Large intestine (tissue), 12 donors: ENCODE measurements at places on chromosomes 1 and 21.

DNA sequence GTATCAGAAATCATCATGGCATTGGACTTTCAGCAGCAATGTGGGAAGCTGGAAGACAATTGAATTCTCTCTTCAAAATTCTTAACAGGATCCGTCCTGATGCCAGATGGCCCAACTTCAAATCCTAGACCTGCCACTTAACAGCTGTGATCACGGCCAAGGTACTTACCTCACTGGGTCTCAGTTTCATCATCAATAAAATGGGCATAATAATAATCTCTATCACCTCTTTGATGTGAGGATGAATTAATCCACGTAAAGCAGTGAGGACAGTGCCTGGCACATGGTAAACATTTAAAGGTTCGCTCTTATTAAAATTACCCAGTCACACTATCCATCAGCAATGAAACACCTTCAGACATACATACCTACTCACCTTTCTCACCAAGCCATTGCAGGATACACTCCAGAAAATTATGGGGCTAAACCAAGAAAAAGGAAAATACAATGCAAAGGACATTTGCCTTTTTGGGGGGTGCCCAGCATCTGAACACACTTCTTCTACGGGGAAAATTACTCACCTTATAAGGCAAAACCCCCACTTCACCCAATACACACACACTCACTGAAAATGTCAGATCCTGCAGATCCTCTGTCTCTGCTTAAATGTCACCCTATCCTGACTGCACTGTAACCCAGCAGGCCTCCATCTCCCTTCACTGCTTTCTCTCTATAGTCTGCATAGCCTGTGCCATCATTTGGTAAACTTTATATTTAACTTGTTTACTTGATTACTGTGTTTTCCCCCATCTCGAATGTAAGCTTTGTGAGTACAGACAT is 21.7 kb downstream of the GLIS1 start:
- DNase-seq: no peak

- DNase-seq: no peak
Observed at GRCh38 chr1:161913482-161914140, 110.1 kb downstream of the OLFML2B start.

GRCh38 chr1:221343136-221343535 is 398.8 kb downstream of the DUSP10 start:
- no peak for DNase-seq

GRCh38 chr1:15158506-15159165 is 5.1 kb downstream of the TMEM51 start:
- peak; percentile 71 for DNase-seq

DNA sequence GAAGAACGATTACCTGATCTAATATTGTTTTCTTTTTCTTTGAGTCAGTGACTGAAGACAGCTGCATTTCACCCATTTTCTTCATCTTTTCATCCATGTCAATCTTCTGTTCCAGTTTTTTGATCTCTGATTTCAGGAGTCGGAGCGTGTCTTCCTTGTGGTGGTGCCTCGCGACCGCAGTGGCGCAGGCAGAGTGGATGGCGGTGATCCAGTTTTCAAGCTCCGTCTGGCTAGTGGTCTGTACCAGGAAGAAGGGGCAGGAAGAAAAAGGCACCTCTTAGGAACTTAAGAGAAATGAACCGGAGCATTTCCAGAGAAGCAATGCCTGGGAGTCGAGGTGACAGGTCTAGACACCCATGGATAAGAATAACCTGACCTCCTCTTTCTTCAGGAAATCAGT is 118.3 kb downstream of the TIAM1 start:
- no peak for DNase-seq

DNA sequence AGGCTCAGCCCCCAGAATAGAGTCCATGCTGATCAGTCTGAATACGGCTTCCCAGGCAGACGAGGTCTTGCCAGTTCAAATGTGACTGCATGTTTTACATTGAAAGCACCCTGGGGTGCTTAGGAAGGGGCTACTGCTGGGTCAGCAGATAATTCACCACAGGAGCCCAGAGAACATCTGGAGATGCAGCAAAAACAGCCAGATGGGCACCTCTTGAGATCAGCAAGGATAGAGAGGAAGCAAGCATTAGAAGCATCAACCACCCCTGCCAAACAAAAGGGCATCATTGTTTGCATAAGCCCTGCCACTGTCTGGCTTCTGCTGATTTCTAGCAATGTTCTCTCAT is 403.1 kb downstream of the RRAGC start:
- DNase-seq: no peak

GRCh38 chr1:192892934-192893333 is 84.1 kb downstream of the RGS2 start:
- DNase-seq: no peak

DNA sequence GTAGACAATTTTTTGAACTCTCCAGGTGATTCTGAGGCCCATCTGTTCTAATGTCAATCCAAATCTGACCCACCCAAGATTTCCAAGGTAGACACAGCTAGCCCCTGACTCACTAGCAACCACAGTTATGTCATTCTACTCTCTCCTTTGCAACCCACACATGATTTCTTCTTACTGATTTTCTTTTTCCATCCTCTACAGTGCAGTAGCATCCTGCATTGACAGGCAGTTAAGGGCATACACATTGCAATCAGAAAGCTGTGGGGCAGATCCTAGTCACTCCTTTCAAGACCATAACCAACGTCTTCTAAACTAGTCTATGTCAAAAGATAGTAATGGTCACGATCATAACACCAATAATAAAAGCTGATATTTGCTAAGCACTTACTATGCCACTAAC is 54.2 kb downstream of the JAK1 start:
- no peak for DNase-seq

DNA sequence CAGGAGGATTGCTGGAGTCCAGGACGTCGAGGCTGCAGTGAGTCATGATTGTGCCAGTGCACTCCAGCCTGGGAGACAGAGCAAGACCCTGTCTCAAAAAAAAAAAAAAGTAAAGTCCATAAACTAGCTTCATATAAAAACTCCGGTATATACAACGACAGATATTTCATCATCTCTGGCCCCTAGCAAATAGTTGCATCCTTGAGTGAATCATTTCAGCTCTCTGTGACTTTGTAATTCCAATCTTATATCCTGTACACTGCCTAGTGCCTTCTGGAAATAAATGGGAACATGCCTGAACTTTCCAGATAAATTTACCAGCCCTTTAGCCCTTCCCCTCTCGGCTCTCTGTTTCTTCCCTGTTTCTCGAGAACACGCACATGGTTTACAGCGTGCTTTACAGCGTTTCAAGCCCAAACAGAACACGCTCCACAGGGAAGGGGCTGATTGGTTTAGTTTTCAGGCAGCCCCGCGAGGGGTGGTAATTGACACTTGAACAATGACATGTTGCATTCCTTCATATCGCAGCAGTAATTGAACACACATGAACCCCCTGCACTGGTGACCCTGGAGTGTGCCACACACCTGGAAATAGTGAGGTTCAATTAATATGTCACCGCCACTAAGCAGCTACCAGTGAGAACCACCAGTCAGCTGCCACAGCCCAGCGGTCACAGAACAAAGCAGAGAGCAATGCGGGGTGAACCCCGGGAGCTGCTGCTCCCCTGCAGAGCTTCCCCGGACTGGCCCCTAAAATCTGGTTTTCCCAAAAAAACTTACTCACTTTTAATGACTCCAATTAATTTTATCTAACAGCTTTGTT is 35.7 kb upstream of the SIM2 start:
- no peak for DNase-seq

DNA sequence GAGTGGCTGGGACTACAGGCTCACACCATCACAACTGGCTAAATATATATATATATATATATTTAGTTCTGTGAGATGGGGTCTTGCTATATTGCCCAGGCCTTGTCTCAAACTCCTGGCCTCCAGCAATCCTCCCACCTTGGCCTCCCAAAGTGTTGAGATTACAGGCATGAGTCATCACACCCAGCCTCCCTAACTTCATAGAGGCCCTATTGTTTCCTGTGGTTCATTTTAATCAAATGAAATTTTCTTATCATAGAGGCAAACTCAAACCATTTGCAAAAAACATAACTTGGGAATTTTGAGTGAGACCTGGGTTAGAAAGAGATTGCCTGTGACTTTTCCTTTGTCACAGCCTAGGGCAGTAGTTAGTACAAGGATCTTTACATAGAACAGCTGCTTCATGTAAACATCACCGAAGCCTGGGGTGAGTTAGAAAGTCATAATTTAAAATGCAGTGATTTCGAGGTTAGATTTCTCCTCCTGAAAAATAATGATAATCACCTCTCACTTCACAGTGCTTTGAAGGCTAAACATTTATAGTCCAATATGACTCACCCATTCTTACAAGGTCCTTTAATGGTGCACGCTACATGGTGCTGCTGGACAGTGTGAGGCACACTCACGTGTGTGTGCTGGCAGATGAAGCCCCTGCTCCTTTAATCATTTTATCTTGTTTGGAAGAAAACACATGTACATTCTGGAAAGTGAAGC is 188.9 kb downstream of the RHOU start:
- no peak for DNase-seq

DNA sequence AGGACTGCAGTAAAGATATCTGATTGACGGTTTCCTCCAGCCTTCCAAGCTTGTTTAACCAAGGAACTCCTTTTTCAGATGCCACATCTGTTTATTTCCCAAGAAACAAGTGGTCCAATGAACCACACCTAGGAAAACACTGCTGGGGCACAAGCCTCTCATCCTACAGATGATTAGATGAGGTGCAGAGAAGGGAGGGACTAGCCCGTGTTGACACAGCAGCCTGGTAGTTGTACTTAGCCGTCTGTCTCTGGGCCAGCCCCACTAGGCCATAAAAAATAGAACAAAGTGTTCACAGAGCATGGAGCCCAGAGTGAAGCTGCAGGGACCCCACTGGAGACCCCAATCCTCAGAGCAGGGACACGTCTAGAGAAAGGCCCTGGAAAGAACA is 32.1 kb downstream of the LRP8 start:
- peak; percentile 31 for DNase-seq

DNA sequence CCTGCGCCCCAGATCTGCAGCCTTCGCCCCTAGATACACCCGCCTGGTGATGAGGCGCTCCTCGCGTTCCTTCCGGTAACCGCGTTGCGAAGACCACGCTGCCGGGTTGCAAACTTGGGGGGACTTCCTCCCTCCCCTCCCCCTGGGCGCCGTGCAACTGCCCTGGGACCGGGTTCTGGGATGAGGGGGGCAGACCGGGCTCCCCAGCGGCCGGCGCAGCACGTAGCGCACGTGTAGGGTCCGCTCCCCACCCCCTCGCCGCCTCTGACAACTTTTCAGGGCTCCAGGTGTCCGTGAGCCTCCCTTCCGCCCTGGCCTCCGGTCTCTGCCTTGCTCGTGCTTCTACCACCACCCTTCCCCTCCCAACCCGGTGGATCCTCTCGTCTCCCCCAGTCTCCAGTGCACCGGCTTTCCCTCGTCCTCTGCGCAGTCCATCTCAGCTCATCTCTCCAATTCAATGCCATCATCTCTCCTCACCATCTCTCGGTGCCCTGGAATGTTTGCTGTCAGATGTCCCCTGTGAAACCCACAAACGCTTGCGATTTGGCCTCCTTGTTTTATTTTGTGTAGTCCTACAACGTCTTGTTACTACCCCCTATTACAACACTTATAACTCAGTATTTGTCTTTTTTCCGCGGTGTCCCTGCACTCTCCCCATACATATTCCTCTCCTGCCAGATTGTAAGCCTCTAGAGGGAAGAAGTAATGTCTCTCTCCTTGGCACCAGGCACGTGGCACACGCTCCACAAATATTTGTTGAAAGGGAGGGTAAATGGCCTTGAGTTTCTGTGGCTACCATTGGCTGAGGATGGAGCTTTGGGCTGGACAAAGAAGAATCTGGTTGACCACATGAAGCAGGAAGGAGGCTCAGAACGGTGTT is 782 bp downstream of the PCAT6 start:
- DNase-seq: peak; percentile 58

- no peak for DNase-seq
Observed at GRCh38 chr1:87506147-87506546, 177.5 kb downstream of the LMO4 start.

DNA sequence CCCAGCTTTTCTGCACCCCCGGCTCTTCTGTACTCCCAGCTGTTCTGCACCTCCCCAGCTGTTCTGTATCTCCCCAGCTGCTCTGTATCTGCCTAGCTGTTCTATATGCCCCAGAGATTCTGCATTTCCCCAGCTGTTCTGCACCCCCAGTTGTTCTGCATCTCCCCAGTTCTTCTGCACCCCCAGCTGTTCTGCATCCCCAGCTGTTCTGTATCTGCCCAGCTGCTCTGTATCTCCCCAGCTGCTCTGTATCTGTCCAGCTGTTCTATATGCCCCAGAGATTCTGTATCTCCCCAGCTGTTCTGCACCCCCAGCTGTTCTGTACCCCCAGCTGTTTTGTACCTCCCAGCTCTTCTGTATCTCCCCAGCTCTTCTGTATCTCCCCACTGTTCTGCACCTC is 41.1 kb downstream of the UMODL1 start:
- DNase-seq: no peak

GRCh38 chr1:192846950-192847349 is 38.1 kb downstream of the RGS2 start:
- no peak for DNase-seq

- no peak for DNase-seq
Observed at GRCh38 chr1:28976248-28976647, 61.9 kb downstream of the EPB41 start.

GRCh38 chr1:36752431-36752830 is 269.7 kb upstream of the CSF3R start:
- DNase-seq: no peak

DNA sequence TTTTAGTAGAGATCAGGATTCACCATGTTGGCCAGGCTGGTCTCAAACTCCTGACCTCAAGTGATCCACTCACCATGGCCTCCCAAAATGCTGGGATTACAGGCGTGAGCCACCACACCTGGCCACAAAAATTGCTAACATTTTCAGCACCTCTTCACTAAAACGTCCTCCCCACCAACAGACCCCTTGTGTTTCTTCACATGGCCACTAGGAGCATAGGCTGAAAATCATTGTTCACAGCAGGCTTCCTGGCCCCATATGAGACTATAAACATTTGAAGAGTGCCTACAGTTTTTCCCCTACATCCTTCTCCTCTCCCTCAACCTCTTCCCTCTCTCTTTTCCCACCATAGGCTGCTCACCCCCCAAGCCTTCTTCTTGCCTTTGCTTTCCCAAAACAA is 28.0 kb upstream of the SFPQ start:
- DNase-seq: no peak
